Ecto neural progenitor cell (in vitro differentiated cells): ENCODE measurements at places on chromosomes 13 and 19.
A peak's percentile ranks its signal among the peaks of the same experiment; 100 is the strongest.

- DNase-seq, result no peak
Measured at GRCh38 chr13:88601949-88602348, 930.8 kb downstream of the SLITRK5 start.

DNA sequence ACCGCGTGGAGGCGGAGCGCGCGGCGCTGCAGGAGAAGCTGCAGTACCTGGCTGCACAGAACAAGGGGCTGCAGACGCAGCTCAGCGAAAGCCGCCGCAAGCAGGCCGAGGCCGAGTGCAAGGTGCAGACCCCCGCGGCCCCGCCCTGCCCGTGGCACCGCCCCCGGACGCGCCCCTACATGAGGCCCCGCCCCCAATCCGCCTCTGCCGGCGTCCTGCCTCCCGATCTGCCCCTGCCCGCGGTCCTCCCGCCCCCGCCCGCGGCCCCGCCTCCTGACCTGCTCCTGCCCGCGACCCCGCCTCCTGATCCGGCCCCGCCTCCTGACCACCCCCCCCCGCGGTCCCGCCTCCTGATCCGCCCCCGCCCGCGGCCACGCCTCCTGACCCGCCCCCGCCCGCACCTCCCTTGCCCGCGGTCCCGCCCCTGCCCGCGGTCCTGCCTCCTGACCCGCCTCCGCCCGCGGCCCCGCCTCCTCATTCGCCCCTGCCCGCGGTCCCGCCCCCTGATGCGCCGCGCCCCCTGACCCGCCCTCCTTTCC, 11.7 kb downstream of the PRR36 start:
- DNase-seq, result peak; percentile 98

- DNase-seq, result no peak
Measured at GRCh38 chr13:96314974-96315373, 225.1 kb downstream of the HS6ST3 start.

DNA sequence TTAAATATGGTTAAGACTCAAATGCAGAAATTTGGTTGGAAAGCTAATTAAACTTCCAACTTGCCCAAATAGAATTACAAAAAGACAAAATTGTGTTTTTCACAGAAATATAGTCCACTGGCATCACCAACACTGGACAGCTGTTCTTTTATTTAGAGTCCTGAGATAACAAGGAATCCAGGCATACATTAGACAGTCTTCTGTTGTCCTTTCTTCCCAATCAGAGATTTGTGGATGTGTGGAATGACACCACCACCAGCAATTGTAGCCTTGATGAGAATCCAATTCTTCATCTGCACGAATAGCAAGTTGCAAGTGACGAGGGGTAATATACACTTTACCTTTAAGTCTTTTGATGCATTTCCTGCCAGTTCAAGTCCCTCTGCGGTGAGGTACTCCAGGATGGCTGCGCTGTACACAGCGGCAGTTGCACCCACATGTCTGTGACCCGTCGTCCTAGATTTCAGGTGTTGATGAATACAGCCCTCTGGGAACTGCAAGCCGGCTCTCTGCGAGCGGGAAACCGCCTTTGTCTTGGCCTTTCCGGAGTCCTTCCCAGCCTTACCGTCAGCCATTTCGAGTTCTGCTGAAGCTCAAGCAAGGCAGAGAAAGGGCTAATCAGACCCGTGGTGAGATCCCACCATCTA, 14.7 kb downstream of the UBAC2 start:
- DNase-seq, result no peak

DNA sequence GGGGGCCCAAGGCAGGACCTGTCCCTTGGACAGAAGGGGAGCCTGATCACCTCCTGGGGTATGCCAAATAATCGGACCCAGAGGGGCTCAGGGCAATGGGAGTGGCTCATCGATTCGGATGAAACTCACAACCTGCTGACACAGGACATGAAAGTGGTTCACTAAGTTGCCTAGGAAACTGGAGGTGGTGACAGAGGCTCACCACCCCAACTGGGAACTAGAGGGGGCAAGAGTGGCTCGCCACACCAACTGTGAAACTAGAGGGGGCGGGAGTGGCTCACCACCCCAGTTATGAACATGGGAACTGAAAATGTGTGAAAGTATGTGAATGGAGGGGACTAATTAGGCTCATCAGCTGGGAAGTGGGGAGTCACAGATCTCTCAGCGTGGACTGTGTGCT, 46.3 kb upstream of the ZNF737 start:
- no peak for DNase-seq

- DNase-seq, result no peak
Measured at GRCh38 chr19:35327642-35328041, 1.3 kb upstream of the CD22 start.

GRCh38 chr19:4062419-4063368, 4.0 kb downstream of the ZBTB7A start:
- no peak for DNase-seq
